GM12865 (cell line): ENCODE measurements at places on chromosomes 5 and 9.

GRCh38 chr9:33858423-33858822 lies 41.5 kb downstream of the UBE2R2 start:
- DNase-seq = no peak

GRCh38 chr9:81623778-81624177 lies 65.6 kb downstream of the TLE1 start:
- DNase-seq = no peak

- no peak for DNase-seq
These were observed 9.2 kb downstream of the NPR3 start for GRCh38 chr5:32720300-32720699.

DNA sequence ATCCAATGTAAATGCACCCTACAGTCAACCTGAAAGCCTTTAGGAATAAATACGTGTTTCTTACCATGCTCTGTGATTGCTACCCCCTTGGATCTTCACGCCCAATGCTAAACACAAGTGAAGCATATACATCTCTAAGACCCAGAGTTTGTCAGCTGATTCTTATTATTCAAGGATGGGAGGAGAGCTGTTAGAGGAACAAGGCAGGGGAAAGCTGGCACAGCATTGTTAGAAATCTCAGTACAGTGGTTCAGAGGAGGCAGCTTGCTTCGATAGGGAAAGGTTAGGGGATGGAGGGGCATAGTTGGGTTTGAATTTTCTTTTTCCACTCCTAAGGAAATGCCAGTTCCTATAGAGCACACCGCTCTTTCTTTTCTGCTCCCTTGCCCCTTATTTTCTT lies 16.7 kb upstream of the TAF11L2 start:
- no peak for DNase-seq

DNA sequence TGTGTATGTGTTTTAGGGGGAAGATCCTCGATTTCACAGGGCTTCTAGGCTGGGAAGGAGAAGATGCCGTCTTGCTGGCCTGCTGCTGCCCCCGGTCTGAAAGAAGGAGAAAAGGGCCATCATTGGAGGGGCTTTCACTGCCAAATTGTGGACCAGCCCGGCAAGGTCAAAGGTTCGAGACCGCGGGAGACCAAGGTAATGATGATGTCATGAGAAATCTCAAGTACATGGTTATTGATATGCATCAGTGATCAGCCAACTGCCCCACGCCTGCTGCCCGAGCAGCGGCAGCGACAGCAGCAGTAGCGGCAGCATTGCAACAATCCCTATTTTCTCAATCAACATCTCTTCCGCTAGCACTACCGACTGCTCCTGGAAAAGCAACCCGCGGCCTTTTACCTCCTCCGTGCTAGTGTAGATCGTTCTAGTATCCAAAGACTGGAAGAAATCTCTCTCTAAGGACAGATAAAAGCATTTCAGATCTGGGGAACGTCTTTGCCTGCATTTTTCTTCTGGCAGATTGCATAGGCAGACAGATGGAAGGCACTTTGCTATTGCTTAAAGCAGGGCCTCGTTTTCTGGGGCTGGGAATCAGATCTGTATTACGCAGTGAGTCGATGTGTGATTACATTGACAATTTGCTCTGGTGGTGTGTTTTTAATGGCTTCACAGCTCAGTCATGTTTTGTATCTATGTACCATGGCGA lies 215.3 kb downstream of the MEF2C start:
- DNase-seq = peak; percentile 29

DNA sequence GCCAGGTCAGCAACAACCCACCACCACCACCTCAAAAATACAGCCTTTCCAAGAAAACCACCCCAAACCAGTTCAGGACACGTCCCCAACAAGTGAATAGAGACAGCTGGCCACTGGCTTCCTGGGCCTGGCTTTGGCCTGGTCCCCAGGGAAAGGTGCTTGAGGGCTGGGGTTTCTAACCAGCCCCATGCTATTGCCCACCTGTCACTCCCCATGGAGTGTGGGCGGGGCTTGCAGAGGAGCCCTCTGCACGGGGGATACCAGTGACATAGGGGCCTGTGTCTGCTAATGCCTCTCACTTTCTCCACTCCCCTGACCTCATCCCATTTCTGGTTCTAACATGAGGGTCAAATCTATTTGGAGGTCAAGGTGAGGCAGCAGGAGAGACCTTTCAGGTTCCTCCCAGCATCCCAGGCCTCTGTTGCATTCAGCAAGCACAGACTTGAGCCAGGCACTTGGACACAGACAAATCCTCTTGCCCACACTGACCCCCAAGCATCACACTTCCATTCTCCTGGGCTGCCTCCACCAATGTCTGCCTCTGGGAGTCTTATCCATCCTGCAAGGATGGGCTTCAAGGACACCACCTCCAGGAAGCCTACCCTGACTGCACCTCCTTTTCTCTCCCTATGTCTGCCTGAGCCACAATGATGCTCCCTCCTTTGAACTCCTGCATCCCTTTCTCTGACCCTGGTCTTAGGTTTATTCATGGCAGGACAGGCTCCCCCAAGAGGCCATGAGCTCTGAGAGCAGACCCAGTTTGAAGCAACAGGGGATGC lies 16.1 kb upstream of the TTLL11 start:
- no peak for DNase-seq

GRCh38 chr5:157597277-157597676 lies 21.7 kb upstream of the ADAM19 start:
- DNase-seq = peak; percentile 73

DNA sequence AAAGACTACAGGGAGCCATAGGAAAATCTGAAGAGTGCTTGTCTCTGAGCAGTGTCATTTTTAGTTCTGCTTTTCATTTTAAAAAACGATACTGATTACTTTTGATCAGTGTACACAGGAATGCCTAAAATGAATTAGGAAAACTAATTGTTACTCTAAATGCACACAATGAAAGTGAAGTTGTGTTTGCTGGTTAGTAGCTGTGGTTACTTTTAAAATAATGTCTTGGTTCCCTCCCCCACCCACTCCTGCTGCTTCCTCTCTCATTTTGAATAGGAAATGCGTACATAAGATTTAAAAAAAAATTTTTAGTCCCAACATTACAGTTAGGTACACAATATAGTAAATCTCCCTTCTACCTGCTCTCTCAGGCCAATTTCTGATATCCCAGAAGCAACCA lies 47.5 kb upstream of the PLPP1 start:
- peak; percentile 36 for DNase-seq

DNA sequence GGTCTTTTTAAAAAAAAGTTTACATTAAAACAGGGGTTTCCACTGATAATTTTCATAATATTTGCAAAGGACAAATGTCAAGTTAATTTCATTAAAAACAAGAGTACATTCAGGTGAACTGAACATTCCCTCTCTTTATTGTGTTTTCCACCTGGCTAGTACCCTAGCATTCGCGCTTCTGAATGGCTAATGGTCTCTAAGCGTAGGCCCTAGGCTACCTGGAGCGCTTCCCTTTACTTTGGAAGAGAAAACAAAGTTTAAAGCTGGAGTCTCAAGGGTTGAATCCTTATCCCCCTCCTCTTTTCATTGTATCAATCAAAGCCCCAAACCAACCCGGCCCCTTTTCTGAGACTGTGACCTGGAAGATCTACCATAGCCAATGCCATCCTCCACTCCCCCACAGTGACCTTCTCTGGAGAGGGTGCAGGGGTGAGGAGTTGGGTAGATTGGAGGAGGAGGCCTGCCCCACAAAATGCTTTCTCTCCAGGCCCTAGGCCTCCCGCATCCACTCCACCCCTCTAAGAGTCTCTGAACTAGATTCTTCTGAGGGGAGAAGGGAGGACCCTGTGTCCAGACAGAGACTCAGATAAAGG lies 73.3 kb upstream of the TBCA start:
- DNase-seq = no peak

DNA sequence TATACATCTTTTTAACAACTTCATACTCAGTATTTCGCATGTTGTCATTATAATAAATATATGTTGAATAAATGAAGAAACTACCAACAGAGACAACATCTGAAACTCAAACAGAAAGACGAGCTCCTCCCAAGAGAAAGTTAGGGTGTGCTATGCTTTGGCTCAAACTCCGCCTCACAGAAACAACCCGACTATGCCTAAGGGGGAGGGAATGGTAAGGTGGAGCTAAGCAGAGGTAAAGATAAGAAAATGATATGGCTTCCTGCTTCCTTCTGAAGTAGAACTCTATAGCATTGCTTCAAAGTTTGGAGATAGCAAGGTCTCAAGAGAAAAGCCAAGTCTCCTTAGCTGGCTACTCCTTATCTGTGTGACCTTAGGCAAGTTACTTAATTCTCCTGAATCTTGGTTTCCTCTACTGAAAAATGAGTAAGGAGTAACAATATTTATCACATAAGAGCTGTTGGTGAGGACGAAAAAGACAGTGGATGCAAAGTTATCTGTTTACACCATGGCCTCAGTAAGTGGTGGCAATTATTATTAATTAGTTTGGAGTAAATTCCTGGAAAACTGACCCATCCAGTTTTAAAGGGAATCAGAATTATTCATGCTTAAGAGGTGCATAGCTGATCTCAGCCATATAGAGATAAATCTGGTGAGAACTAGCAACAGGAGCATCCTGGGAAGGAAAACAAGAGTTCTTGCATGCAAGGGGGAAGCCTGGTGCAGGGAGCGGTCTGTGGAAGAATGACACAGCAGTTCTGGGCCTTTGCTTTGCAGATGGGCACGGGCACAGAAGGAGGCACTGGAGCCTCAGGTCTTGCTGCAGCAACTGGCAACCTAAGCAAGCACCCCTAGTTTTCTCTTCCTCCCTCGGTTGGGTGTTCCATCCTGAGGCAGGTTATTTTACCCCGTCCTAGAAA lies 73.3 kb downstream of the GLIS3 start:
- no peak for DNase-seq

GRCh38 chr5:57703721-57704120 lies 221.1 kb upstream of the ACTBL2 start:
- no peak for DNase-seq

DNA sequence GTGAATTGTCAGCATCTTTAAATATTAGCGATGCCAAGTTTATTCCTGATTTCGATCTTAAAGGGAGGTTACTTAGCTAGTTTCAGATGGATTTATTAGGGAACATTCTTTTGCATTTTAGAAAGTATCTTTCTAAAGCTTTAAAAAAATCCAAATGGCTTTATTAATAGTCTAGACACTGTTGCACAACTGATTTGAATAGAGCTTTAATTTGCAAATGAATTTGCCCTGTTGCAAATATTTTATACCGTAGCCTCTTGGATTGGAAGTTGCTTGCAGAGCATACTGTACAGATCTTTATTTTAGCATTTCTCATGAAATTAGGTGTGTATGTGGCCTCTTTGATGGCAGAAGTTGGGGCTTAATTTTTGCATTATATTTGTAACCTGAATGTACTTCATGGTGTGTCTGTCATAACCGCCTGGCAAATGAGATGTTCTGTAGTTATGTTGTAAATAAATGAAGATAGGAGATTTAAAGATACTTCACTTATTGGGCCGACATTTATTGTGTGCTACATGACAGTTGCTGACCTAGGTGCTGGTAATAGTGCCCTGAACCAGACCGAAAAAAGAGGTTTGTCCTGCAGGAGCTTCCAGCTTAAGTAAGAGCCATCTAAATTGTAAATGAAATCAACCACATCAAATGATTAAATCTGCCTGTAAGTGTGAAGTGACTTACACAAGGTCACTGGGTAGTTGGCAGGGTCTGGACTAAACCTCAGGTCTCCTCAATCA lies 1.8 kb downstream of the TCERG1 start:
- DNase-seq = no peak

- no peak for DNase-seq
These were observed 1.9 kb downstream of the ABO start for GRCh38 chr9:133273098-133273497.

- DNase-seq = peak; percentile 44
These were observed 13.2 kb downstream of the TUT7 start for GRCh38 chr9:86341007-86341491.

DNA sequence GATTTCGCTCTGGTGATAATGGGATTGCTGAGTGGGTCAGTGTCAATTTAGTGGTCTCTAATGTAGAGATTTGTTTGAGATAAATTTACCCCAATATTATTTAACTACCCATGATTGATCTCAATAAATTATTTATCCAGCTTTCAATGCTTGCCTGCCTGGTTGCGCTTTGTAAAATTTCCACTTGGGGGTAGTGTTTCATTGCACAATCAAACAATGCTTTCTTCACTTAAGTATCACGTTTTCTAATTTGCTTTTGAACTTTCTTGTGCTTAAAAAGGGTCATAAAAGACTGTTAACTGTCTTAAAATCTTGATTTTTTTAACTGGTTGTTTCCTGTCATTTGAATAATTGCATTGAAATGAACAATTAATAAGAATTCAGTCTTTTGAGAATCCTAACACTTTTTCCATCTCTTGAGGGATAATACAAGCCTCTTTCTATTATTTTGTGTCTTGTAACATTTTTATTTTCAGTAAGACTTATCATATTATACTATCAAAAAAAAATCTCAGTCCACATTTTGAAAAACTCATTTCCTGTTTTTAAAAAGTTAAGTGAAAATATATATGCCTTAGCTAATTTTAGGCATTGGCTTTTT lies 18.7 kb downstream of the HSD17B4 start:
- DNase-seq = peak; percentile 60

DNA sequence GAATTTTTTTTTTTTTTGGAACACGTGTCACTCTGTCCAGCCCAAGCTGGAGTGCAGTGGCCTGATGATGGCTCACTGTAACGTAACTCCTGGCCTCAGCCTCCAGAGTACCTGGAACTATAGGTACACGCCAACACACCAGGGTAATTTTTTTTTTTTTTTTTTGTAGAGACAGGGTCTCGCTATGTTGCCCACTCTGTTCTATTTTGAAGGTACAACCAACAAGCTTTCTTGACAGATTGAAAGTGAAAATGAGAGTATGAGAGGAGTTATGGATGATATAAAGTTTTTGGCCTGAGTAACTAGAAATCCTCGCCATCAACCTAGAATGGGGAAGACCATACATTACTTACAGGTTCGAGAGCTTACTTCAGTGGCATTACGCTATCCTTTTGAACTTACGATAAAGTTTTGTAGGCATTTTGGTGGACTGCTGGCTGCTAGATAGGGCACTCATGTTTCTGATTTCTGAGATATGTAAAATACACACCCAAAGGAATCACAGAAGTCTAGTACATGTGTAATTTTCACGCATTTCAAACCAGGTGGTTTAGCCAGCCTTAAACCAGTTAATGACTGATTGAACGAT lies 806 bp upstream of the CDC42SE2 start:
- DNase-seq = peak; percentile 58

DNA sequence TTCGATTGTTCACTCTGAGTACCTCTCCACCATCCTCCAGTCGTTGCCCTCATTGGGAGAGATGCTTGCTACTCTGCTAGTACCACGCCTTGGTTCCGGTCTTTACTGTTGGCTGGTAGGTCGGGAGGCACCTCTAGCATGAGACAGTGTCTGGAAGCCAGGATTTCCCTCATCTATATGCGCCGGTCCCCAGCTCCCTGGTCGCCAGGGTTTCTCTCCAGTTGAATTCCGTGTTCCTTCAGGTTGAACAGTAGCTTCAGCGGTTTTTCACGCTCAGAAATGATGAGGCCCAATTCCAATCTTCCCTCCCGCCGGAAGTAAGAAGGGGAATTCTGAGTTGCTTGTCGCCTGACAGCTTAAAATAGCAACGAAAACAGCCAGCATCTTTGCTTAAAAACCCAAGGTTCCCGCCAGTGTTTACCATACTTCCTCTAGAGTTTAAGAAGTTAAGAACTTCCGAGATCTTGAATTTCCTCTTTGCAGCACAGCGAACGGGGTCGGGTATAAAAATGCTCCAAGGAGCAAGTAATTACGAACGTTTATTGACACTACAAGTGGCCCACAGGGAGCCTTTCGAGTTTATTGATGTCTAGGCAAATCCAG lies 1.3 kb upstream of the ST8SIA4 start:
- DNase-seq = peak; percentile 86
